Glutamatergic neuron (in vitro differentiated cells): ENCODE measurements at places on chromosomes 2 and 18.

DNA sequence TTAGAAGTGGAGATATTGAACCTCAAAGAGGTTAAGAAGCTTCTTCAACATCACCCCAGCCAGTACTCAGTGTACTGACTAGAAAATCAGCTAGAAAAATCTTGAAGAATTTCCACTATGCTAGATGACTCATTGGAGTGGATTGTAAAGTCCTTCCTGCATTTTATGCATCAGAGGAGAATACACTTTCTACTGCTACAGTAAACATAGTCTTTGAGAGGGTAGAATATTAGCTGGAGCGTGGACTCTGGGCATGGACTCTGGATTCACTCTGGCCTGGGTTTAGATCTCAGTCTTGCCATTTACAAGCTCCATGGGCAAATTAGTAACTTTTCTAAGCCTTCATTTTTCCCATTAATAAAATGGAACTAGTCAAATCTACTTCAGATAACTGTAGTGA is 215.9 kb downstream of the IRS1 start:
- no peak for DNase-seq

DNA sequence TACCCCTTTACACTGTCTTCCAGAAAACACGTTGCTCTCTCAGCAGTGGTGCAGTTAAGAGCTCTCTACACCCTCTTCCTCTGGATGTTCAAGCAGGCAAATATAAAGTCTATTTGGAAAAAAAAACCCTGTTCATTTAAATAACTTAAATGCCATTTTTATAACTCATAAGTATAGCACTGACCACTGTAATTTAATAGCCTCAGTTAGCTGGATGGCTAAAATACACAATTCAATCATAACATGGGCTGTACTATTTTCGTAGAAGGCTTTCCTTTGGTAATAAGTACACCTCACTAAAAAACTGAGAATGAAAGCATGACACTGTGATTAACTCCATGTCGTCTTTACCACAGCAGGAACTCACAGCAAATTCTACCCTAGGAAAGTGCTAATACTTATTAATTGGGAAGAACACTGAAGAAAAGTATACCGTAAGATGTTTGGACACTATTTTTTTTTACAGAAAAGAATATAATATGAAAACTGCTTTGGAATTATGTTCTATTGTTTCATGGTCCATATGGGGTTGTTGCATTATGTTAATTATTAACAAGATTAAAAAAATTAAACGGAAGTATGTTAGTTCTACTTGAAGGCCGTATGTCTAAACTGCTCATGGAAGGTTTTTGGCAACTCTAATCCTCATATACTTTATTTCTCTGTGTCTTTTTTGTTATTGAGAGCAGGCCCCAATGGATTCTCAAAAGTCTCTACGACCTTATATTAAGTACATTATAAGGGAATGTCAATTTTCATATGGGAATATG is 269.1 kb downstream of the ZNF385B start:
- no peak for DNase-seq

DNA sequence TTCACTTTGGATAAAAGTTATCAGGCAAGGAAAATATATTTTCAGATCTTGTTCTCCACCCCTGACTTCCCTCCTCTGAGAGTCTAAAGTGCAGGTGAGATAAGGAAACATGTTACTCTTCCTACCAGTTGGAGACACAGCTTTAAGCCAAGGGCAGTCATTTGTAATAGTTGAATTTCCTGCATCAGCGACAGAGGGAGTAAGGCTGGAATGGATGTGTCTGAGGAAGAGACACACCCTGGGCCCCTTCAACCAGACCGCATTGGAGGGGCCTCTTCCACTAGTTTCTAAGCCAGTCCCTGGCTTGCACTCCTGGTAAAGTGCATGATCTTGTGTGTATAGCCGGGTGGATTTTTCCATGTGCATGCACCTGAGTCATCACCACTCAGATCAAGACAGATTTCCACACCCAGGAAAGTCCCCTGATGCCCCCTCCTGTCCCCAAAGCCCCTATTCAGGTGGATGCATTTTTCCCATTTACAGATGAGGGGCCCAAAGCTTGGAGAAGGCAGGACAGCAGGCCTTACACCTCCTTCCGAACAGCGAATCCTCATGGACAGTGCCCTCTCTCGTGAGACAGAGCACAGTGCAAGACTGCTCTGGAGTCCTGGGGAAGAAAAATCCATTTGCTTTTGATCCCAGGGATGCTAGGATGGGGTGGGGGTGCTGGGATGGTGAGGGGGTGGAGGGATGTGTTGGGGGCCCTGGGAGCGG is 66.7 kb upstream of the SH3RF3 start:
- no peak for DNase-seq

GRCh38 chr2:159832858-159833257 is 34.9 kb upstream of the CD302 start:
- DNase-seq: no peak

DNA sequence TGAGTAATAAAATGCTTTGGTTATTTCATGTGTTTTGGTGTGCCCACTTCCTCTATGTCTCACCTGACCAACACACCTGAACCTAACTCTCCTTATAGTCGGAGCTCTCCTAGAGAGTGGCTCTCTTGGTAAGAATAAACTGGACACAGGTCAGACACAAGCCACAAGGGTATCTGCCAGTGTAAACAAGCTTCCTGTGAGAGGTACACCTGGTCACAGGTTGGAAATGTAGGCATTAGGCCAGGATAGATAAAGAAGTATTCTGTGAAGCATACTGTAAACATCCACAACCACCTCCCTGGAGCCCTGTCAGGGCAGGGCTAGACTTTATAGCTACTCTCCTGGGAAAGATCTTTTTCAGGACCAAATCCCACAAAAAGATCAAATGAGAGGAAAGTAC is 69.4 kb downstream of the ZDBF2 start:
- no peak for DNase-seq

DNA sequence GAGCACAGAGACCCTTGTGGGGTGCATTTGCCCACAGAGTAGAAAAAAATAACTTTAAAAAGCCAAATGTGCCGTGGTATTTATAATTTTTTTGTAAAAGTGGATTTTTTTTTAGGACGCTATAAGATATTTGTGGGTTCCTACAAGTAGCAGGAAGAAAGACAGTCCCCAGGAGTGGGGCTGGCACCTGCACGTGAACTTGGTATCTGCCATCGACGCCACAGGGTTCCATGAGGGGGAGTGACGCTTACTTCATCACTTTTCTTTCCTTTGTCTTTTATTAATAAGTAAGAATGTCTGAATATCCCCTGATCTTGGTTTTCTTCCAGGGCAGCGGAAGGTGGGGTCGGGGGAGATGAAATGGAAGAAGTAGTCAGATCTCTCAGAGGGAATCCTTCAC is 207.0 kb downstream of the TWIST2 start:
- DNase-seq: no peak

- DNase-seq: no peak
Observed at GRCh38 chr2:207233731-207234130, 68.0 kb upstream of the KLF7 start.

DNA sequence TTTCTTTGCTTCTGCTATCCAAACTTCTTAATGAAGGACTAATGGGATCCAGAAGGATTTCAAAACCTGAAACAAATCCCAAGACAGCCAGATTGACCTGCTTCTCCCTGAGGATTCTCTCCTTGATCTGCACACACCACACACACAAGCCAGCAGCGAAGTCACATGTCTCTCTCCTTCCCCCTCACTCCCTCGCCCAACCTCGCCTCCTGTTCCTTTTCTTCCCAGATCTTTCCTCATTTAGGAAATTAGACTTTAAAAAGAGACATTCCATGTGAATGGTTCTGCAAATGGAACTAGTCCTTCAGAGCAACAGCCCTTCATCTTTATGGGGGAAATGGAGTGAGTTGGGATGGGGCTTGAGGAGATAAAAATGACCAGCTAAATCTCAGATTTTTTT is 639.1 kb upstream of the SETBP1 start:
- DNase-seq: no peak

DNA sequence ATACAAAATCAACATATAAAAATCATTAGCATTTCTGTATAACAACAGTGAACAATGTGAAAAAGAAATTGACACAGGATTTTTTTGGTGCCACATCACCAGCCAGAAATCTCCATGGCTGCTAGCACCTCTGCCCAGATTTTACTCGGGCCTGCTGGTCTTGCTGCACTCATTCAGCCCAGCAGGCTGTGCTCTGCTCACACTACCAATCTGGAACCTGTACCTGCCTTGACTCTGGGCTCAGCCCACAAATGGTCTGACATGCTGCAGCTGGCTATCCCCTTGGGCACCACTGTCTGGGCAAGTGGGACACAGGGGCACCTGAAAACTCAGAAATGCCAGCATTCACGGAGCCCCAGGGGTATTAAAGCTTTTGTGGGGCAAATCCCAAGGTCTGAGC is 392.5 kb upstream of the NRXN1 start:
- peak; percentile 21 for DNase-seq

DNA sequence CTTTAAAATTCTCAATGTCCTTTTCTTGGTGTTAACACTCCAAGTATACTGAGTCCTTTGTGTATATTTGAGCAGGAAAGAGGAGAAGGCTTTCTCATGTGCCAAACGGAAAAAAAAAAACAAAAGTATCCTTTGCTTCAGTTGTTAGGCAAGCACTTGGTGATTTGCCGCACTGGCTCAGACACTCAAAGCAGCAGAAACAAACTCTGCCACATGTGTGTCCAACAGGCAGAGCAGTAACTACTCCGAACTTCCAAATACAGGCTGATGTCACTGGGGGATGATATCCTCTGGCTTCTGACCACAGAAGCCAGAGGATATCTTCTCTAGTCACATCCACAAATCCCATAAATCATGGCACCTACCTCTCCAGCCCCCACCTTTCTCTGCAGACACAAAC is 108.0 kb upstream of the SALL3 start:
- DNase-seq: no peak

DNA sequence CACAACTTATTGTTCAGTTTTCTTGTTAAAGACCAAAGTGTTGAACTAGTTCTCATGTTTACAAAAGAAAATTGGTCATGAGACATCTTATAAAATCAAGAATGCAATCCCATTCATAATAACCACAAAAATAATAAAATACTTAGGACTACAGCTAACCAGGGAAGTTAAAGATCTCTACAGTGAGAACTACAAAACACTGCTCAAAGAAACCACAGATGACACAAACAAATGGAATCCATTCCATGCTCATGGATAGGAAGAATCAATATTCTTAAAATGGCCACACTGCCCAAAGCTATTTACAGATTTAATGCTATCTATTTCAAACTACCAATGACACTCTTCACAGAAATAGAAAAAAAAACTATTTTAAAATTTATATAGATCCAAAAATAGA is 1354.8 kb upstream of the CDH2 start:
- DNase-seq: no peak

DNA sequence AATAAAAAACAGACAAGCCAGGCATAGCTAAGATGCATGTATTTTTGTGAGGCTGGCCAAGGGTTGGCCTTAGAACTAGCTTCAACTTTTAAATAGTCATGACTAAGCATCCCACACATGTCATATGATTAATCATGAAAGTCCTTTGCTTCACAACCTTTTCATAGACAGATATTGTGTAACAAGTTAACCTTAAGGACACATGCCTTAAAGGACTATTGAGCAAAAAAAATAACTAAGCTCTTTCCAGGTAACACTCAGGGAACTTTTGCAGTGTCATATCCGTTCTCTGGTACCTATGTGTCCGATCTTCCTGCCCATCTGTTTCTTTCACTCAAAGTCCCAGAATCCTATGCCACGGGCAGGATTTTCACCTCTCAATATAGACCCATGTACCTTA is 498.4 kb downstream of the STK39 start:
- DNase-seq: no peak

DNA sequence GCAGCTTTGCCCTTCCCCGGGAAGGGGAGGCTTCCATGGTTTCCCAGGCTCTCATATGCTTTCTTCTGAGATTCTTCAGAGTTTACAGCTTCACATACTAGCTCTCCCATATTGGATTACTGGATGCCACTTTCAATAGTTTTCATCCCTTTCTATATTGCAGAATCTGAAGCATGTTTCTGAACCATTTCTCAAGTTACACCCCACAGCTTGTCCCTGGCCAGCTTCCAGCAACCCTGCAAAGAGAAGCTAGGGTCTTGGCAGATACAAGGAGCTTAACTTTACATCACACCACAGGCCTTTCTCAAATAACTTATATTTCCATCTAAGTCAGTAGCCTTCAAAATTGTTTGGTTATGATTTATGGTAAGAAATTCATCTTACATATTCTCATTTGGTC is 39.6 kb downstream of the LHCGR start:
- DNase-seq: no peak

DNA sequence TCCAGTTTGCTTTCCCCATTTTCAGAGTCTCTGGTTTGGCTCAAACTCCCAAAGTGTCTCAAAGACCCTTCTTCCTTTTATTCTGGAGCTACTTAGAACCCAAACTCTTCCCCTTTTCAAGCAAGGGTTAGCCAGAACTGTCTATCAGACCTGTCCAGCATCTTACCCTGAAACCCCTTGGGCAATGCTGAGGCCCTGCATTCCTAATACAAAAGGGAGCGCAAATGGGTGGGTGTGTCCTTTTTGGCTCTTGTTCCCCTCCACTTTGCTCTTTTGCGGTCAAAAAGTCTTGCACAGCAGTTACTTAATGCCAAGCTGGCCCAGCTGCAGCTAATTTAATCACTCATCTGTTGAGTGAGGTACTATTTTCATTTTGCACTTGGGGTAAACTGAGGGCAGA is 231.2 kb upstream of the FOSL2 start:
- DNase-seq: no peak

GRCh38 chr2:119179991-119180390 is 21.4 kb upstream of the C1QL2 start:
- DNase-seq: no peak

DNA sequence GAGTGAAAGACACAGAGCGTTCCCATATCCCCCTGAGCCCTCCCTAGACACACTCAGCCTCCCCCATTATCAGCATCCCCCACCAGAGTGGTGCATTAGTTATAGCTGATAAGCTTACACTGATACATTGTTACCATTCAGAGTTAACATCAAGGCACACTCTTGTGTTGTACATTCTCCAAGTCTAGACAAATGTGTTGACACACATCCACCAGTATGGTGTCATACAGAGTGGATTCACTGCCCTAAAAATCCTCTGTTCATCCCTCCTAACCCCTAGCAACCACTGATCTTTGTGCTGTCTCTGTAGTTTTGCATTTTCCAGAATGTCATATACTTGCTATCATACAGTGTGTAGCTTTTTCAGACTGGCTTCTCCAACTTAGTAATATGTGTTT is 78.0 kb upstream of the RPL31 start:
- DNase-seq: no peak

DNA sequence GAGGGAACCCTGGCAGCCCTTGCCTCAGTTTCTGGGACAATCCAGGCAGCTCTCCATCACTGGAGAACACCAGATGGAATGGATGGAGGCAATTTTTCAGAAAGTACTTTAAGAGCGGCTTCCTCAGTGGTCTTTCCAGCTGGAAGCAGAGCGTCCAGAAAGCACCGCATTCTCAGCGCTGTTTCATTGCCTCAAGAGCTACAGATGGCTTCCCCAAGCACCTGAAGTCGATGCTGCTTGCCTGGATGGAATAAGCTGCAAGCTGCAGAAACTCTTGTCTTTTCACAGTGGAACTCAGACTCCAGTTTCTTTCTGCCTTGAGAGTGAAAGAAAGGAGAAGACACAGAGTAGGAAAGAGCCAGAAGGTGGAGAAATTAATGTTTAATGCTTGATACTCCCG is 766.9 kb downstream of the TDRD15 start:
- no peak for DNase-seq
